Stromal cell of bone marrow (primary cell): ENCODE measurements at places on chromosomes 11 and 22.

DNA sequence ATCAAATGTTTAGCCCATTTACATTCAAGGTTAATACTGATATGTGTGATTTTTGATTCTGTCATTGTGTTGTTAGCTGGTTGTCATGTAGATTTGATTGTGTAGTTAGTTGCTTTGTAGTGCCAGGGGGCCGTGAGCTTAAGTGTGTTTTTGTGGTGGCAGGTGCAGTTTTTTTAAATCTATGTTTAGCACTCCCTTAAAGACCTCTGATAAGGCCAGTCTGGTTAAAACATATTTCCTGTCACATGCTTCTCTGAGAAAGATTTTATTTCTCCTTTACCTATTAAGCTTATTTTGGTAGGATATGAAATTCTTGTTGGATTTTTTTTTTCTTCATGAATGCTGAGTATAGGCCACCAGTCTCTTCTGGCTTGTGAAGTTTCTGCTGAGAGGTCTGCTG, 540.6 kb downstream of the LUZP2 start:
- no peak for DNase-seq

- DNase-seq: peak; percentile 38
Measured at GRCh38 chr11:131666617-131667016, 296.2 kb downstream of the NTM start.

DNA sequence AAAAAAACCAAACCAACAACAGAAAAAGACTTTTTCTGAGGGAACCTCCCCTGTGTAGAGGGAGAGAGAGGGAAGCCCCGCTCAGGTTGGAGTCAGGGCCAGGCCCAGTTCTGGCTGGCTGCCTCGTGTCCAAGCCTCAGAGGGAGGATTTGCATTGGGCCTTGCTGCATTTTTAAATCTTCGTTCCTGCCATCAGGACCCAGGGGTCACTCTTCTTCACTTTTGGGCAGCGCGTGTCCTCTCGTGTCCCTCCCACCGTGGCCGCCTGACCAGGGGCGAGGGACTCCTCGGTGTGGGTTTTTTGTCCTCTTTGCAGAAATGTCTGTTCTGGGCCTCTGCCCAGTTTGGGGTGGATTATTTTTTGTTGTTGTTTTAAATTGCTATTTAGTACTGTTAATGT, 57.9 kb downstream of the LRRC74B start:
- no peak for DNase-seq

- no peak for DNase-seq
Measured at GRCh38 chr22:20749453-20749852, 24.5 kb upstream of the SERPIND1 start.

- DNase-seq: peak; percentile 44
Measured at GRCh38 chr11:66068154-66068821, 1.8 kb upstream of the PACS1 start.

DNA sequence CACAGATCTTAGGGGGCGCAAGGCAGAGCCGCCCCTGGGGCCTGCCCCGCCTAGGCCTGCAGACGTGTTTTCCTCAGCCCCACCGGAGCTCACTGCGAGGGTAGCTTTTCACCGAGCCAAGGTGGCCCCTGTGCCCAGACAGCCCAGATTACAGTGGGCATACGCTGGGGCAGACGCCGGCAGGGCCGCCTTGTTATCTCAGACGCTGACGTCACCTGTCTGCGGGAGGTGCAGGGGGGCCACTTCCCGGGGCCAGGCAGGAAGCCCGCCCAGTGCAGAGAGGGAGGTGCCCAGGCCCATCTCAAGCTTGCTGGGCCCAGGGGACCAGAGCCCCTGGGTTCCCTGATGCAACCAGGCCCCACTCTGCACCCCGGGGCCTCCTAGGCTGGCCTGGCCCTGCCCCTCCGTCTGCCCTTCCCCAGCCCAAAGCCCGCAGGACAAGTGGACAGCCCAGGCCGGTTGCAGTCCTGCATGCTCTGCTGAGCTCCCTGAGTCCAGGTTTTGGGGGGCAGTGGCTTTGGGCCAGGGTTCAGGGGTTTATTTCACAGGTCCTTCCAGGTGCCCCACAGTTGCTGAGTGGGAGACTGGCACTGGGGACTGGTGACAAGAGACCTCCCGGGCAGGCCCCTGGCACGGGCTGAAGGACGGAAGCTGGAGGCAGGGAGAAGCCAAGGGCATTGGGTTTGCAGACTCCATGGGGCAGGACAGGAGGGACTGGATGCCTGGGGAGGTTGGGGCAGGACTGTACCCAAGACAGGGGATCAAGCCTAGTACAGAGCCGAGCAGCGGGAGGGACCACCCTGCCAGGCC, 38.6 kb downstream of the IGF2 start:
- DNase-seq: no peak

- no peak for DNase-seq
Measured at GRCh38 chr11:85663080-85663752, 1.7 kb downstream of the CREBZF start.

- peak; percentile 52 for DNase-seq
Measured at GRCh38 chr11:16607675-16608644, 130.5 kb upstream of the C11orf58 start.

- no peak for DNase-seq
Measured at GRCh38 chr11:76209375-76209972, 3.2 kb upstream of the WNT11 start.

DNA sequence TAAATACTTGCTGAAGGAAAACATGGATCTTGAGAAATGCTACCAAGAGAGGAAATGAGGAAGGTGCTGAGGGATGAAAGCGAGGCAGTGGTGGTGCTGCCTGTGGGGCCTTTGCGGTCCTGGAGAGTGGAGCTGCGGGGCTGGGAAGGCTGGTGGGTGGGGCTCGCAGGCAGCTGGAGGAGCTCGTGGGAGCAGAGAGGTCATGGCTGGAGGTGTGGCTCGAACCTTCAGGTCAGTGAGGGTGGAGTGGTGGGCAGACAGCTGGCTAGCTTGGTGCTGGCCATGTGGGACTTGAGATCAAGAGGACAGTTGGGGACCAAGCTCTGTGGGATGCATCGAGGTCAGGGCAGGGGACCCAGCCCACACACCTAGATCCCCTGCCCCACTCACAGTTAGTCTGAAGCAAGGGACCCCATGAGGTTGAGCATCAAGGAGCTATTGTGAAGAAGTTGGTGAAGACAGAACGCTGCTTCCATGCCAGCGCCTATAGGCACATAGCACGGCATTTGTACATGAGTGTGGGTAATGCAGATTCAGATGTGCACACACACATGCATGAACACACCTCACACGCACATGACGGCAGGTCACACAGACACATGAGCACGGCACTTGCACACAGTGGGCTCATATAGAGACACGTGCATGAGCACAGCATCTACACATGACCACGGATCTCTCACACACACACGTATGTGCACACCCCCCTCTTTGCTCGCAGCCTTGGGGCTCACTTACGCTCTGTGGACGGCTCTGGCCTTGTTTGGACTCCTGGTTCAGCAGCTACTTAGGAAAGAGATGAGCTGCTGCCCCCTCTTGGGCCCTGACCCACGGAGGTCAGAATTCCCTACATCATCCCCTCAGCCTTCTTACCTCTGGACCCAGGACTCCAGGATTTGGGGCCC, 30.4 kb downstream of the SHANK3 start:
- no peak for DNase-seq

DNA sequence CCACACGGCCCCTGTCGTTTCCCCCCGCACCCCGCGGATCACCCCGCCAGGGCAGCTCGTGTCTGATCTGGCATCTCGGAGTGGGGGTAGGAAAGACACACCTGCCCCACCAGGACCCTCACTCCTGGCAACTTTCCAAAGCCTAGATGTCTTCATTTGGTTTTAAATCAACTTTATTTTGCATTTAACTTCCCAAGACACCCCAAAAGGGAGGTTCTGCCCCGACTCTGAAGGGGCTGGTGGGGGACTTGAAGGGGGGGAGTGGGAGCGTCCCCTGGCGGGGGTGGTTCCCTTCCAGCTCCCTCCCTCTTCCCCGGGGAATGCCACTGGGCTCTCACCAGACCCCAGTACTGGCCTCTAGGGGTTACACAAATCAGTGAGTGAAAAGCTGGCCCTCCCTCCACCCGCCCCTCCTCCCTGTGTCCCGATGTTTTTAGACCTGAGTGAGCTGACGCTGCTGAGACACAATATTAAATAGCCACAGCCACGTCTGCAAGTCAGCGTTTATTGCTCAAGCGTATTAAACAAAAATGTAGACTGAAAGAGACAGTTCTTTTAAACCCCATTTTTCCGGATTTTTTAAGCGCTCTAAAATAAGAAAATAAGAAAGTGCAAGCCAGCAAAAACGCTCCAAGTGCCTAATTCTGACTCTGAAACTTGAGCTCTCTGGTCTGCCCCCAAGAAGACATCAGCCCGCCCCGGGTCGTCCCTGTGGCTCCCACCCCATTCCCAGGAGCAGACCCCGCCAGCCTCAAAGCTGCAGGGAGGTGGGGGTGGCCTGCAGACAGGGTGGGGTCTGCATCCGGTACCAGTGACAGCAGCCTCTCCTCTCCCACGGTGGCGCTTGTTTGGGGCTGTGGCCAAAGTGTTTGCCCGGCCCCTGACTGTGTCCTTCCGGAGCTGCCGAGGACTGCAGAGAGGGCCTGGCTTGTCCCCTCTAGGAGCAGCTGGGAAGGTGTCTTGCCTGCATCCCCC, 1.1 kb upstream of the TTLL8 start:
- DNase-seq: peak; percentile 4

DNA sequence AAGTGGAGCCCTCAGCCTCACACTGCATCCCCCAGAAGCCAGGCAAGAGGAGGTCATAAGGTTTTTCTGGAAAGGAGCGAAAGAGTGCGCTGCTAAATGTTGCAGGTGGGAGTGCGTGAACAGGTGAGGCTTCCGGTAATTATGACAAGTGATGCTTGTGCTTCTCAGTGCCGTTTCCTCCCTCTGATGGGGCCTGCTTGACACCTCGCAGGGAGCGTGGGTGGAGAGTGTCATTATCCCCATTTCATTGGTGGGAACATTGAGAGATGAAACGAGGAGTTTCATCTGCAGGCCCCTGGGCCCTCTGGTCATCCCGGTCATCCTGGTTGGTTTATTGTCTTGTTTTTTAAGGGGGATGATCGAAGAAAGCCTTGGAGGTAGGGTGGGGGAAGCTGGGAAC, 57.5 kb downstream of the BCR start:
- no peak for DNase-seq

DNA sequence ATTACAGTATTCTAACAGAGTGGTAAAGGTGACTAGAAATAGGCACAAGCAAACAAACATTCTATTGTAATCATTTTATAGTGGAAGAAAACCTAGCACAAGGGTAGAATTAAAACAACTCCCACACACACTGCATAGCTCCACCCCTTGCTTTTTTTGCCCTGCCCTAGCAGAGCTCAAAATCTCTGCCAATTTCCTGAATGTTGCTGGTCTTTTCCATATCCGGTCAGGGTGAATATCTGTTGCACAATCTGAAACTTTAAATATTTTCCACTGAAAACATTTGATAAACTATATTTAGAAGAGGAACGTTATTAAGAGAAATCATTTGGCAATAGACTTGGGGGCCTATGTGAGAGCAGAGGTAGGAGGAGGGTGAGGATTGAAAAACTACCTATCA, 2.7 kb downstream of the SPA17 start:
- peak; percentile 49 for DNase-seq

- DNase-seq: peak; percentile 43
Measured at GRCh38 chr22:45208993-45209838, 31.5 kb downstream of the KIAA0930 start.

GRCh38 chr11:43278193-43278956, 33.4 kb upstream of the API5 start:
- peak; percentile 18 for DNase-seq

- no peak for DNase-seq
Measured at GRCh38 chr22:28900379-28900925, 17.1 kb downstream of the ZNRF3 start.

GRCh38 chr11:66317723-66318599, 1.1 kb upstream of the CD248 start:
- peak; percentile 80 for DNase-seq

- no peak for DNase-seq
Measured at GRCh38 chr11:33574331-33574730, 126.3 kb downstream of the C11orf91 start.

DNA sequence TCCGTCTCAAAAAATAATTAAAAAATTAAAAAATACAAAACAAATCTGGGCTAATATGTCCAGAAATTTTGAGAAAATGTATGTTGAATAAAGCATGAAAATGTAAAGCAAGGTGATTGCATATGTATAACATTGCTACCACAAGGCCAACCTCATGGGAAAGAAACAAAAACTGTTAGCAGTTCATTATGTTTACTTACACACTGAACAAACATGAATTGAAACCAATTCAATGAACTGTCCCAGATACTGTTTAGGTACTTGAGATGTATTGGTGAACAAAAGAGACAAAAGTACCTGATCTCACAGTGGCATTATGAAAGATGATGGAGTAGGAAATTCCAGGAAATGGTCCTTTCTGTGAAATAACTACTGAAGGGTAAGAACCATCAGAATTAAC, 43.8 kb upstream of the IGLL5 start:
- DNase-seq: no peak

GRCh38 chr22:45994491-45995404, 17.8 kb upstream of the WNT7B start:
- peak; percentile 31 for DNase-seq

GRCh38 chr22:24510637-24511625, 15.8 kb downstream of the UPB1 start:
- peak; percentile 42 for DNase-seq

DNA sequence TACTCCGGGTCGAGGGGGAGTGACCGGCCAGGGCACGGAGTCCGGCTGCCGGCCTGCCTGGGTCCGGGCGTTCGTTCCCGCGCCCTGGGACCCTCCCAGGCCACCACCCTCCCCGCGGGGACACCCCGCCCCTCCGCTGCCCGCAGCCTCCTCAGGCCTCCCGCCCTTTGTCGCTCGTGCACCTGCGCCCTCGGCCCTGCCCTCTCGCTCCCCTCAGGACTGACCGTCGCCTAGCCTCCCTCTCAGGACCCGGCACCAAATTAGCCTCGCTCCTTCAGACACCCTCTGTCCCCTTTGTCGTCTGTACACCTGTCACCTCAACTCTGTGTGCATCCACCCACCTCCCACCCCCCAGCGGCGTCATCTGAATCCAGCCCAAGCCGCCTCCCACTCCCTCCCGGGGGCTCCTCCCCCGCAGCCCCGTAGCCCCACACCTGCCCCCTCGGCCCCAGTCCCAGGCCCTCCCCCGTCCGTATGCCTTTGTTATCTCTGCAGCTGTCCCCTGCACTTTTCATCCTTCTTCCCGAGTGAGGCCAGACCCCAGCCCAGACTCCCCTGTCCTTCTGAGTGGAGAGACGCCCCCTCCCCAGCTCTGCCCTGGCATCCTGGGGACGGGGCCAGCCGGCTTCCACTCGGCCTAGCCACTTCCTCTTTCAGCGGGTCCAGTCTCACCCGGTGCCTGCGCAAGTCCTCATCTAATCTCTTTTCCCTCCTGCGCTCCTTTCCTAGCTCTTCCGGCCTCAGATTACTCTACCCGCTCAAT, 643 bp downstream of the TIGD3 start:
- DNase-seq: no peak

DNA sequence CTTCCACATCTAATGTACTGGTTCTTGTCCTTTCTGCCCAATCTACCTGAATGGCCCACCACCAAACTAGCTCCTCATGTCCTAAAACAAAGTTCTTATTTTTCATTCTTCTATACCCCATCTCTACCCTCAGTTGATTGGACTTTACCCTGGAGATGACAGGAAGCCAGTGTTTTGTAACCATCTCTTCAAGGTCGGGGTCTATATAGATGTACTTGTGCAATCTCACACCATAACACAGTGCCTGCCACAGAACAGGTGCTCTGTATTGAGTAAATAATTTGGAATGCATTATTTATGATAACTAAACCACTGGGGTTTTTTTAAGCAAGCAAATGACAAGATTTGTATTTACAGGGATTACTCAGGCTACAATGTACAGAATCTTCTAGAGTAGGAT, 76.7 kb upstream of the FAM181B start:
- DNase-seq: no peak
